HEK293T (cell line): ENCODE measurements at places on chromosomes 5 and 9.

GRCh38 chr9:89505048-89505447 is 7.1 kb upstream of the SEMA4D start:
- DNase-seq, result no peak

- DNase-seq, result no peak
These were observed 152.9 kb upstream of the PPP1R26 start for GRCh38 chr9:135326633-135327152.

- DNase-seq, result no peak
These were observed 649.5 kb downstream of the LRRC70 start for GRCh38 chr5:63228154-63228553.

DNA sequence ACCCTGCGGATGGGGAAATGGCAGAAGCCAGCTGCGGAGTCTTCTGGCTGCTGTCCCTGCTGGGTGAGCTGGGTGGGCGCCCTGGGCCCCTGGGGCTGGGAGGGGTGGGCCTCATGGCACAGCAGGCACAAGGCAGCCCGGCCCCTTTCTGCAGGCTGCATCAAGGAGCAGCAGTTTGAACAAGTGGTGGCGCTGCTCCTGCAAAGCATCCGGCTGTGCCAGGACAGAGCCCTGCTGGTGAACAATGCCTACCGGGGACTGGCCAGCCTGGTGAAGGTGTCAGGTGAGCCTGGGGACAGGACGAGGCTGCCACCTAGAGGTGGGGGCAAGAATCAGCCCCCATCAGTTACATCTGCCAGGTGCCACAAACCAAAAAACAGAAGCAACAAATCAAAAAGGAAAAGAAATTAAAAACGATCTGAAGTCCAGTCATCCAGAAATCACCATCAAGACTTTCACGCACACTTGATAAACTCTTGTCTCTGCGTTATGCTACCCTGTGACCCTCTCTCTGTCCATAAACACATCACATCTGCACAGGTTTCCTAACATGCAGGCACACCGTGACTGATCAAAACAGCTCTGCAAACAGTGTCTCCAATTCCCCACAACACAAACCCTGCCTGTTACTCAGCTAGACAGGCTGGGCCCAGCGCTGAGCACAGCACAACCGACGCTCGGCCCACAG is 13.9 kb downstream of the REXO4 start:
- peak; percentile 55 for DNase-seq

- no peak for DNase-seq
These were observed 21.1 kb upstream of the HSPA9 start for GRCh38 chr5:138596105-138596881.

DNA sequence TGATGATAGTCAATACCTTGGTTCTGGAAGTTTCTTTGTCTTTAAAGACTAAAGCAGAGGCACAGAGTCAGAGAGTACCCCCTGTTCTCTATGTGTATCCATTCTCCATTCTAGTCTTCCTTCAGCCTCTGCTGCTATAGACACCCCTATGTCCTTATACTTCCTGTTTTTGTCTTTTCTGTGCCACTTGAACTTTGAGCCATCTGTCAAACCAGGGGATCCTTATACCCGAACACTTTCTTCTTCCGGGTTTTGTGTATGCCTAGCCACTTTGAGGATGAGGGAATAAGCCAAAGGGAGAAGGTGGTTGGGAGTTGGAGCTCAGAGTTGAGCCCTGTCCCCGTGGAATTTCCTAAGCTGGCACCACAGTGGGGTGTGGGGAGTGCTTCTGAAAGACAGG is 61.1 kb upstream of the IL6ST start:
- DNase-seq, result no peak

GRCh38 chr5:126364206-126364902 is 58.9 kb upstream of the GRAMD2B start:
- DNase-seq, result no peak

DNA sequence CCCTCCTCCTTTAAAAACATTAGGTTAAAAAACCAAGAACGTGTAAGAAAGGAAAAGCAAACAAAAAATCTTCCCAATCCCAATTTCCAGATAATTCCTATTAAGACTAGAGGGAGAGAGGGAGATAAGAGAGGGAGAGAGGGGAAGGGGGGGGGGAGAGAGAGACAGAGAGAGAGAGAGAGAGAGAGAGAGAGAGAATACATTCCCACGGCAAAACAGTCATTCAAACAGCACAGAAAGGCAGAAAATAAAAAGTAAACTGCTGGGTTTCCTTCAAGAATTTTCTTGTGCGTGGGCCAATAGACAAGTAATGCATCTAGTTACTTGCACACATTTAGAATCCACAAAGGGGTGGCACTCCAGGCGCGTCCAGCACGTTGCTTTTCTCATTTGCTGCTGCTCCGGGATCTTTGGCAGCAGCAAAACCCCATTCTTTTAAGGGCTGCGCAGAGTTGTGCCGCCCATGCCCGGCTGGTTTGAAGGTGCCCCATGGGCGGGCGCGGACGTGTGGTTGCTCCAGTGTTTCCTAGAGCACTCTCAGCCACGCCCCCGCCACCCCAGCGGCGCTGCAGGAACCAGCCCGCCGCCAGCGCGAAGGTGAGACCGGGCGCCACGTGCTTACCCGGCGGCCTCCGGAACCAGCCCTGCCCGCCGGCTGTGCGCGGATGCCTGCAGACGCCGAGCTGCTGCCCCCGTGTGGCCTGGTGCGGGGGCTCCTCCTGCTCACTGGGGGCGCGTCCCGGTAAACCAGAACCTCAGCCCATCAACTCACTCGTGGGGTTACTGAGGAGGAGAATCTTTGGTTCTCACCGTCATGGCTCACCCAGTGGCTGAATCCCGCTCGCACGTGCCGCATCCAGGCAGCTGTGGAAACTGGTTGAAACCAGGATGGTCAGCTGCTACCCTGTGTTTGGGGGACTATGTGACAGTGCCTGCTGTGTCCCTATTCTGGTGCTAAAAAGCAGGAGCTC is 44.6 kb downstream of the STC2 start:
- peak; percentile 91 for DNase-seq

DNA sequence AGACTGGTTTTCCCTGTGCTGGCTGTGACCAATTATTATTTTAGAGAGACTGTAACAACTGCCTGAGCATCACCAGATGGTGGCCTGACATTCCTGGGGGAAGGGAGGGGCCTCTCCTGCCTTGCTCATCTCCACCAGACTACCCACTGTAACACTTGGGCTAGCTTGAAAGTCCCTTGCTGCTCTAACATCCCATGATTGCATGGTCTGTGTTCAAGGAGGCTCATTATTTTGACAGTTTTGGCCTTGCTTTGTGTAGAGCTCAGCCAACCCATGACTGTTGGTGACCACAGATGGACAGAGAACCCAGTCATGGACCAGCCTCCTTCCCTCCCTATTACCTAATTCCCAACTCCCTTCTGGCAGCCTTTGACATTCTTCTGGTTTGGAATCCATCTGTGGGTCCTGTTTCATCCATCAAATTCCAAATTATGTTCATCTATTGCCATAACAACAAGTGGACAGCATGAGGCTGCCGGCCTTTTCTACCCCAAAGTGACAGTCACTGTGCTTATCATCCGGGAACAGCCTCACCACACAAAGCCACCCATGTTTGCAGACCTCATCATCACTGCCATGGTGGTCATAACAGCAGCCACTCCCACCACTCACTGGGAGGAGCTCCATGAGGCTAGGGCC is 49.0 kb upstream of the ICE1 start:
- no peak for DNase-seq

GRCh38 chr5:10468256-10468655 is 26.6 kb downstream of the ROPN1L start:
- DNase-seq, result no peak

DNA sequence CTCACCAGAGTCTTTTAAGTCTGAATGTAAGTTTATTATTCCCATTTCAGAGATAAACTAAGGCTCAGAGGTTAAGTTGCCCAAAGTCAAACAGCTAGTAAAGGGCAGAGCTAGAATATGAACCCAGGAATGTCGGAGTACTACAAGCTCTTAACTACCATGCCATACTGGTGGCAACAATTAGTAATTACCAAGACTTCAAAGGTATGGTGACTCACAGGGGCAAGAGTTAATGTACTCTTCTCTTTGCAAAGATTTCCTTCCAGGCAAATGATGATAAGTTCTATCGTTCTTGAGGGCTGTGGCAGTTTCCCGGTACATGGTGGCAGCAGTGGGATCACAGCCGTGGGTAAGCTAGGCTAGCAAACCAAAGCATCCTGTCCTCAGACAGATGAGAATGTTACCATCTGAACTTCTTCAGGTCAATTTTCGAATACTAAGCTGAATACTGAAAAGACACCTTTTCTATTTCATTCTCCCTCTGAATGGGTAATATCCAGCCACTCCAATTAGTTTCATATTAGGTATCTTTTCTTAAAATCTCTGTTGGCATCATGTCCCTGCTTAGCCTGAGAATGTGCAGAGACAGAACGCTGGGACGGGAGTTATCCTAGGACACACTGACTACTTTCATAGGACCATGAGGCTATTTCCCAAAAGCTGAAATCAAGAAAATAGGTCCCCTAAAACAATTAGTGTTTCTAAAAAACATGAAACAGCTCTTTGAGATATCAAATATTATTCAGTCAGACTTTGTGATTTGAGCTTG is 117.0 kb upstream of the NR5A1 start:
- no peak for DNase-seq

DNA sequence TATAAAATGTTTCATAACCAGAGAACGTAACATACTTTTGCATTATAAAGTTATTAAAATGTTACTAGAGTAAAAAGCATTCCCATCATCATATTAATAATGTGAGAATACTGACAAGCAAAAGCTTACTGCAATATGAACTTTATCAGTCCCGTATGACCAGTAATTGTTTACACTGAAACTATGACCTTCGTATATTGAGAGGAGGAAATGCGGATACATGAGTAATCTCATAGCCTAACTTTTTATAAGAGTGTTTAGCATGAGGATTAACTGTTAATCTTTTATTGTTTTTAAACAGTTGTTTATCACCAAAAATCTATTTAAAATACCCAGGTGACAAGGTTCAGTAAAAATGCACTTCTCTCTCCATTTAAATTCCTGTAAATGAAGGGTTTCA is 272.4 kb downstream of the SLF1 start:
- DNase-seq, result no peak

DNA sequence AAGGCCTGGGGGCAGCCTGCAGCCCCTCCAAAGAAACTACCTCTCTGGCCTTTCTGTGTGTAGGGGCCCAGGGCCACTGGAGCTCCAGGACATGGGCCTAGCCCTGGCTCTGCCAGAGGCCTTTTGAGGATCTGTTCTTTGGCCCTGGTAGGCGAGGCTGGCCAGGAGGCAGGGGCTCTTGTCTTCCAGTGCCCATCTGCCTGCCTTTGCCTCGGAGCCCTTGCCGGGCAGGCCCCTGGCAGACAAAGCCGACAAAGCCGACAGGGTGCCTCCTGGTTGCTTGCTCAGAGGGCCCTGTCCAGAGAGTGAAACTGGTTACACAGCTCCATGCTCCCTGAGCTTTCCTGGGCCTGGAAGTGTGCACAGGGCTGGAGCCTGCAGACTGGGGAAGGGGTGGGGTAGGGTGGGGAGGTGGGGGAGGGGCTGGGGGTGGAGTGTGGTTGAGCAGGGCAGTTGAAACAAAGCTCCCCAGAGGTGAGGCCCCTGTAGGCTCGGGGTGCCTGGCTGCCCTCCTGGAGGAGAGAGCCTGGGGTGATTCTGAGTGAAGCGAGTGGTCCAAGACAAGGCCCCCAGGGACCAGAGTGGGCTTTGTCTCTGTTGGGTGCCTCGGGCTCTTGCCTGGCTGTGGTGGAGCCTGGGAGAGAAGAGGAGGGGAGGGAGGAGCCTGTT is 29.3 kb downstream of the PTPA start:
- DNase-seq, result no peak

GRCh38 chr9:1039589-1039988 is 10.6 kb upstream of the DMRT2 start:
- DNase-seq, result no peak

GRCh38 chr5:76971511-76971910 is 18.7 kb downstream of the CRHBP start:
- DNase-seq, result no peak

DNA sequence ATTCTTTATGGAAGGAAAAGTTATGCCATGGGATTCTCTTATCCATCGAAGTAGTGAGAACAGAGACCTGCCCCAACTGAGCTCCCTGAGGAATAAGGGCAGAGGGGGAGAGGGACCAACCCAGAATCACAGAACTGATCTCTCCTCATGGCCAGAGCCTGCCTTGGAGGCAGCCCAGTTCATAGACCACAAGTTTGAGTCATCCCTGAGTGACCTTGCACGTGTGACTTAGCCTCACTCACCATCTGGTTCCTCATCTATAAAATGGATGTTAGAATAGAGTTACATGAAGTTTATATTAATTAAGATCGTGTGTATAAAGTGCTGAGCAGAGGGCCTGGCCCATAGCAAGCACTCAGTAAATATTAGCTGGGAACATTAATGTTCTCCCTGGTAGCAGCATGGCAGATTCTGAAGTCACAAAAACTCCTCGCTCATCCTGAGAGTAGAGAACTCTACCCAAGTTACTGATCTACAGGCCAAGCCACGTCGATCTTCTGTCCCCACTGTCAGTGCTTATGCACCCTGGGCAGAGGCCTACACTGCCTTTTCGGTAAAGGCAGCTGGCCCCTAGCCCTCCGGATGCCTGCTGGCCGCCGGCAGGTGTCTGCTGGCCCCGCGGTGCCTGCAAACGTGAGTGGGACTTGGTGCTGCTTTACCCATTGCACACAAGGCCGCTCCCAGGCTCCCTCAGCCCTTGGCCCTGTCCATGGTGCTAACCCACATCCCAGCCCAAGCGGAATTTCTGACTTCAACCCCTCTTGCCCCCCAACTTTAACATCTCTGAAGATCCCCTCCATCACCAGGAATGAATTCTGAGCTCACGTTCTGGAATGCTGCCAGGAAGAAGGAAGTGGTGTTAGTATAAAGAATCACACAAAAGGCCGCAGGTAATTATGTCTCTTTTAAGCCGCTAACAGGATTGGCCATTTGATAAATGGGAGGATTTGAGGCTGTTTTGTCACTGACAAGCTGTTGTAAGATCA is 61.1 kb upstream of the ARAP3 start:
- peak; percentile 49 for DNase-seq

- DNase-seq, result no peak
These were observed 57.4 kb upstream of the ECM2 start for GRCh38 chr9:92592946-92593861.

GRCh38 chr5:14028938-14029584 is 84.6 kb upstream of the DNAH5 start:
- no peak for DNase-seq

GRCh38 chr5:78530342-78531096 is 118.1 kb downstream of the LHFPL2 start:
- no peak for DNase-seq

- no peak for DNase-seq
These were observed 347.5 kb downstream of the ZSWIM6 start for GRCh38 chr5:61679562-61679961.

GRCh38 chr5:61053937-61054336 is 108.3 kb downstream of the SMIM15 start:
- DNase-seq, result no peak

- no peak for DNase-seq
These were observed 265.0 kb upstream of the FAM174A start for GRCh38 chr5:100270023-100270771.

- DNase-seq, result no peak
These were observed 82.8 kb upstream of the TLE1 start for GRCh38 chr9:81772144-81772543.

GRCh38 chr5:14870337-14871213 is 1.0 kb downstream of the ANKH start:
- peak; percentile 16 for DNase-seq

GRCh38 chr5:17748201-17748600 is 113.9 kb downstream of the TAF11L14 start:
- no peak for DNase-seq

GRCh38 chr9:26457151-26457550 is 435.5 kb downstream of the CAAP1 start:
- DNase-seq, result no peak
